Activated CD8-positive, alpha-beta T cell treated with anti-CD3 and anti-CD28 coated beads, Interleukin-2, amount 10 ng/mL, durations not matched to agents 7 days and 5 days (primary cell): ENCODE measurements at places on chromosomes 3 and 15. TPM values are rescaled to one million over a fixed set of nuclear protein-coding genes. Genes with fewer than 3 reads are reported as not detected.

Gene C3orf49
- total RNA-seq: not detected

Gene CCDC54
- not detected for total RNA-seq

DNA sequence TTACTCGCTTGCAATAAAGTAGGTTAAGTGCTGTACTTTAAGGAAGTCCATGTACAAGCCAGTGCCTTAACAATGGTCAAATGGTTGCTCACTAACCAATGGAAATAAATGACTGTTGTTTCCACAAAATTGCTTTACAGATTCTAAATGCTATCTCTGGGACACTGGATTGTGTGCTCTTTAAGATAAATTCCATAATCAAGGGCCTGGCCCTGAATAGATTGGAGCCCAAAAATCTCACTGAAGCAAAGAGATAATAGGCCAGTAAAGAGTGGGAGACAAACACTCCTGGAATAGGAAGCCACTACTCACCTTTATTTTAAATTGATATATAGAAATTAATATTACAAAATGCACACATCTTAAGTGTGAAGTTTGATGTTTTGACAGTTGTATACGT lies 62.4 kb upstream of the GOLGA6B start:
- no peaks in the 10 kb centered on the region for H3K36me3 ChIP-seq
- no peak overlapping the region for H3K4me3 ChIP-seq
- DNase-seq: no peak
- no peak overlapping the region for H3K27ac ChIP-seq
- no peaks in the 10 kb centered on the region for H3K4me1 ChIP-seq

DNA sequence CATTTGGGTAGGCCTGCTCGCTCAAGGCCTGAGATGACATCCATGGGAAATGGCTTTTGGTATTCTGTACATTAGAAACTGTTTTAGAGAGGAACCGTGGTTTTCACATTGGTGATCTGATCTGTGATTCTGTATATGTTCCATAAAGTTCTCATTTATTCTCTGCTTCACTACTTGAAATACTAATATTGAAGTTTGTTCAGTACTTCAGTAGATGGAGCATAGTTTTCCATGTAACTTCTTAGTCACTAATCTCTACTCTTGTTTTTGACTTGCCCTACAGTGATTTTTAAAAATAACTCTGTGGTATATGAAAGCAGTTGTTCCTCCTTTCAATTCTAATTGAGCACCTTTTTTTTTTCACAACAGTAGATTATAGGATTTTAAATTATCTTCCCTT lies 66.5 kb downstream of the MBNL1 start:
- H3K36me3 ChIP-seq: peaks cover 74% of the 10 kb centered on the region
- no peaks in the 10 kb centered on the region for H3K27me3 ChIP-seq
- no peak overlapping the region for H3K4me3 ChIP-seq
- peaks cover 69% of the 10 kb centered on the region for H3K4me1 ChIP-seq
- no peak for DNase-seq

DNA sequence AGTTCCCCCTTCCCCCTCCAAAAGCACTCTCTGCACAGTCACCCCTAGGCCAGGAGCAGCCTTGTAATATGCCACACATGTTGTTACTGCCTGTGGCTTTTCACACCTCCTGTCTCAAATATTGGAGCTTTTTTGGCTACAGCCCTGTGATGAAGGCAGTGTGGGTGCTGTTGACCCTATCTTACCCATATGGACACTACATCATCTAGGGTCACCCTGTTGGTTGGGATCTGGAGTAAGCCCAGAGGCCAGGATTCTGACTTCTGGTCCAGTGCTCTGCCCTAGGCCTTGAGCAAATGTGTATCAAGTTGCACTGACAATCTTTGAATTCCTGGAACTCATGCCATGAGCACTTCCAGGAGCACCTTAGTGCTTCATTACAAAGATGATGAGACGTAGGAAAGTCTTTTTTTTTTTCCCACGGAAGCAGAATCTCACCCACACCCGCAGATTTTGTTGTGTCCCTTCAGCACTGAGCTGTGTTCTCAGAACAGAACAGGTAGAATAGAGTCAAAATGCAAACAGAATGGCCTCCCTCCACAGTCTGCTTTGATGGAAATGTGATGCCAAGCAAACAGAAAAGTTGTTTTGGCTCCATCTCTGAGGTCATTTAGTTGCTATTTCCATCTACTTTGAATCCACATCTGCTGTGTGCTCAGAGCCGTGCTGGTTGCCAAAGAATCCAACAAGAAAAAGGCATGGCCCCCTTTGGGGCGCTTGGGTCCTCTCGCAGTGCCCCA lies 49.6 kb downstream of the SMAD3 start:
- no peaks in the 10 kb centered on the region for H3K27me3 ChIP-seq
- no peak overlapping the region for H3K4me3 ChIP-seq
- DNase-seq: no peak
- H3K36me3 ChIP-seq: peaks cover 58% of the 10 kb centered on the region

DNA sequence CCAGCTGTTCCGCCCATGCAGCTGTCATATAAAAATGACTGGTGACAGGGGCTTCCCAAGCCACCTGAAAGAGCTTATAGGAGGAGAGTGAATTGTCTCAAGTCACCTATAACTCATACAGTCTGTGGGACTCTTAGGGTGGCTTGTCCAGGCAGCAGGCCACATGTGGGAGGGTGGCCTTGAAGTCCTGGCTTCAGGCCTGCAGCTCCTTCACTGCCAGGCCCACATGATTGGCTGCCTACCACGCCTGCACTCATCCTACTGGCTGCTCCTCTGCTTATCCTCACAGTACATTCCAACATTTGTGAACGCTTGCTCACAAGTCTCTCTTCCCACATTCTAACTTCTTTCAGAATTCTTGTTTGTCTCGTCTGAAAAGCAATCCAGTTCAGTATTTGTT lies 41.1 kb upstream of the TIPARP start:
- H3K4me1 ChIP-seq: no peaks in the 10 kb centered on the region
- peaks cover 2% of the 10 kb centered on the region for H3K27me3 ChIP-seq
- H3K4me3 ChIP-seq: no peak overlapping the region

Gene UBL7
- total RNA-seq: 71.4 TPM

- peak; percentile 75 for DNase-seq
- H3K36me3 ChIP-seq: peaks cover 17% of the 10 kb centered on the region
- no peak overlapping the region for H3K27ac ChIP-seq
Observed at GRCh38 chr3:196518966-196519717, 4.0 kb upstream of the SMCO1 start.

Gene DHX30
- 75.7 TPM for total RNA-seq

- no peak overlapping the region for H3K27ac ChIP-seq
- no peak for DNase-seq
- H3K27me3 ChIP-seq: no peaks in the 10 kb centered on the region
- no peaks in the 10 kb centered on the region for H3K36me3 ChIP-seq
- peaks cover 2% of the 10 kb centered on the region for H3K4me1 ChIP-seq
Observed at GRCh38 chr3:64900156-64900555, 212.4 kb upstream of the ADAMTS9 start.
